ENCODE measurements at places on chromosomes 12 and 14.
A peak's percentile ranks its signal among the peaks of the same experiment; 100 is the strongest.

DNA sequence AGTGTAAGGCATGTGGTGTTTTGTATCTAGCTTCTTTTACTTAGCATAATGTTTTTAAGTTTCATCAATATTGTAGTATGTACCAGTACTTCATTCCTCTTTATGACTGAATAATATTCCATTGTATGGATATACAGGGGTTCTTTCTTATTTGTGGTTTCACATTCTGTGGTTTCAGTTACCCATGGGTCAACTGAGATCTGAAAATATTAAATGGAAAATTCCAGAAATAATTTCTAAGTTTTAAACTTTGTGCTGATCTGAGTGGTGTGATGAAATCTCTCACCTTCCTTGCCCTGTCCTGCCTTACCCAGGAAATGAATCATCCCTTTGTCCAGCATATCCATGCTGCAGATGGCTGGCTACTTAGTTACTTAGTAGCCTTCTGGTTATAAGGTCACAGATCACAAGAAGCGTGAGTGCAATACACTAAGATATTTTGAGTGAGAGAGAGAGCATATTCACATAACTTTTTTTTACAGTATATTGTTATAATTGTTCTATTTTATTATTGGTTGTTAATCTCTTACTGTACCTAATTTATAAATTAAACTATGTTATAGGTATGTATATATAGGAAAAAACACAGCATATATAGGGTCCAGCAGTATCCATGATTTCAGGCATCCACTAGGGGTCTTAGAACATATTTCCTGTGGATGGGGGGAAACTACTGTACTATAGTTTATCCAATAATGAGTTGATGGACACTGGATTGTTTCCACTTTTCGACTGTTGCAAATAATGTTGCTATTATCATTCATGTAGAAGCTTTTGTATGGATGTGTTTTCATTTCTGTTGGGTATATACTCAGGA is 59.6 kb upstream of the LRTM2 start:
- peak; percentile 95 for DNase-seq

DNA sequence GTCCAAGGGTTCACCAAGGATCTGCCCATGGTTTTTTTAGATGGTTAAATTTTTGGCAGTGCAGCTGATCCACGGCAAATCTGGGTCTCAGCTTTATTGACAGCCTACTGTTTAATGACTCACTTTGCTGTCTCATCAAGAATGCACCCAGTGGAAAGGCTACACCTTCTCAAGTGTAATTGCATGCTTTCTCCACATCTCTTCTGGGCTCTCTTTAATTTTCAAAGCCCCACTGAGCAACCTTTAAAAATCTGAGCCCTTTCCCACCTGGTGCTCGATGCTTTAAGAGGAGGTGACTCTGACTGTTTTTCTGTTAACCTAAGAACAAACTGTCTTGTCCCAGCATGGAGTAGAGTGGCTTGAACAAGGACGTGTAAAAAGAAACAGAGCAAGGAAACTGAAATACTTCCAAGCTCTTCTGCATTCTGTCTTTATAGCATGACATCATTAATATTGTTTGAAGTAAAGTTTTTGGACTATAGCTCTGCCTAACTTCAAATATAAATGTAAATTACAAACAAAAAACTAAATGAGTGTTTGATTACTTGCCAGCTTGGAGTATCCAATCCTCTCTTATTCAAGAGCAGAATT is 214.2 kb upstream of the KRR1 start:
- peak; percentile 82 for DNase-seq

DNA sequence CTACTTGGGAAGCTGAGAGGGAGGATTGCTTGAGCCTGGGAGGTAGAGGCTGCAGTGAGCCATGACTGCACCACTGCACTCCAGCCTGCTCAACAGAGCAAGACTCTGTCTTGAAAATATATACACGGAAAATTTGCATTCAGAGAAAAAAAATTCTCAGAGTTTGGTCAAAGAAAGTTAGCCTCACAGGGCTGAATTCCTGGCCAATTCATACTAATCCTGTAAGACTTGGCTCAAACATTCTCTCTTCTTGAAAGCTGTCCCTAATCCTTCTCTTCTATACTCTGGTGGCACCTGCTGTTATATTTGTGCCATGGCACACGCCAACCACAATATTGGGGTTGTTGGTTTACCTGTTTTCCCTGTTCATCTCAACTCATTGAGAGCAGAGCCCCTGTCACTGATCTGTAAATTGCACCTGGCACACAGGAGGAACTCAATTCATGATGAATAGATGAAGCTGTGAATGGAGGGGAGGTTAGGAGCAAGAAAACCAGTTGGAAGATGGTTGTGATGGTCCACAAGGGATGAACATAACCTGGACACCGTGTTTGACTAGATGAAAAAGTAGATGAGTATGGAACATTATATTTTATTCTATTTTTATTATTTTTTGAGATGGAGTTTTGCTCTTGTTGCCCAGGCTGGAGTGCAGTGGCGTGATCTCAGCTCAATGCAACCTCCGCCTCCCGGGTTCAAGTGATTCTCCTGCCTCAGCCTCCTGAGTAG is 36.8 kb upstream of the SPTSSA start:
- DNase-seq, result peak; percentile 27

DNA sequence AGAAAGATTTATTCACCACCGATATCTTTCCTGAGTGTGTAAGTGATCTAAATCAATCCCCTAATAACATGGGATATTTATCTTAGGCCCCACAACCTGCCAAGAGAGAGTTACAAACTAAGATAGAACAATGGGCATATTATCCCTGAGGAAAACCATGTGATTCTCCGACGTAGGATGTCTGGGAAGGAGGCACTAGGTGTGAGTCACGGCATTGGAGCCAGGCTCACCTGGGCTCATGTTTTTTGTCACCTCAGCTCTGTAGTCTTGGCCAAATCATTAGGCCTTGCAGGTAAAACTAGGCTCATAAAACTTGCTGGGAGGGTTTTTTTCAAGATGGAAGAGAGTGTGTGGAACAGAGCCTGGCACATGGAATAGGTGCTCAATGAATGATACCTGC is 129.7 kb upstream of the PLEKHG7 start:
- DNase-seq, result no peak

DNA sequence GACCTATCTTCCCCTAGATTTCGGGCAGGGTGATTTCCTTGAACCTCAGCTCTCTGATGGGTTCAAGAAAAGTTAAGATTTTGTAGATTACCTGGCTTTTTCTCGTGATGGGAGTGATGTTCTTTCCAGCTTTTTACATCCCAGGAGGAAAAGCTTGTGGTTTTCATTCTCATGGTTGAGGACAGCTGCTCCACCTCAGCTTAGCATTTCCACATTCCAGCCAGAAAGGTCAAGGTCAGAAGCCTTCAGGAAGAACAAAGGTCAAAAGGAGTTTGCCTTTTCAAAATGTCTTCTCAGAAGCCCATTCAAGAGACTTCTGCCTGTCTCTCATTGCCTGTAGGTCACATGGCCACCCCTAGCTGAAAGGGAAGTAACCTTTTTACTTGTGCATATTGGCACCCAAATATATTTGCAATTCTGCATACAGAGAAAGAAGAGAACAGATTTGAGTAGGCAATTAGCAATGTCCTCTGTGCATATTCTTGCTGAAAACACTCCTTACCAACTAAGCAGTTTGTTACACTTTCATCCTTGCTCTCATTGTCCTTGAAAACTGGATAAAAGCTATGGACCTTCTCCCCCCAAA is 6.6 kb upstream of the ADGRD1 start:
- DNase-seq, result no peak

- no peak for DNase-seq
Measured at GRCh38 chr12:70660002-70660604, 22.9 kb upstream of the PTPRB start.

DNA sequence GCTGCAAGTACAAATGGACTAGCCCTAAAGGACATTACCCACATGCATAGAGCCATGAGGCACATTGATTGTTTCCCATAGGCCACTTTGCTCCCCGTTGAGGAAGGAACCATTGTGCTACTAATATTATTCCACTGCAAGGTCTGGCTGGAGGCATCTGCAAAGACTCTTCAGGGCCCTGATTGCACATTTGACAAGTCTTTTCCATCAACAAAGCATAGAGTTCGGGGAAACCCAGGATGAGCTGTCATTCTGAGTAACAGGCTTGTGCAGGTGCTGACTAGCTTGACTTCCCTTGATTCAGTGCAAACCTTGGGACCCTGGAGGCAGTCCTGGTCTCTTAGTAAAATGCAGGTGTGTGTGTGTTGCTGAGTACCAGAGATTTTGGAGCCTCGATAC is 73.8 kb downstream of the SUSD6 start:
- peak; percentile 92 for DNase-seq

DNA sequence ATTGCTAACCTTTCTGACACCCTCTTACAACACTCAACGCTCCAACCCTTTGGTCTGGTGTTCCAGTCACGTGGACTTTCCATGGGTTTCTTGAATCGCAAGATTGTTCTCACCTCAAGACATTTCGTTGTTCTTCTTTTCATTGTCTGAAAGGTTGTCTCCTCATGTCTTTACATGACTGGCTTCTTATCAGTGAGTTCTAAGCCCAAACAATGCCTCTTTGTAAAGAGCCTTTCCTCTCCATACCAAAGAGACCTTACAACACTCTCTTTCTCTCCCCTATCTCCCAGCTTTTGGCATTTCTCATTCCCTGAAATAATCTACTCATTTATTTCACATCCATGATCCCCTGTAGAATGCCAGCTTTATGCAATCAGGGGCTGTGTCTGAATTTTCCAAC is 1144.8 kb downstream of the AACS start:
- no peak for DNase-seq

DNA sequence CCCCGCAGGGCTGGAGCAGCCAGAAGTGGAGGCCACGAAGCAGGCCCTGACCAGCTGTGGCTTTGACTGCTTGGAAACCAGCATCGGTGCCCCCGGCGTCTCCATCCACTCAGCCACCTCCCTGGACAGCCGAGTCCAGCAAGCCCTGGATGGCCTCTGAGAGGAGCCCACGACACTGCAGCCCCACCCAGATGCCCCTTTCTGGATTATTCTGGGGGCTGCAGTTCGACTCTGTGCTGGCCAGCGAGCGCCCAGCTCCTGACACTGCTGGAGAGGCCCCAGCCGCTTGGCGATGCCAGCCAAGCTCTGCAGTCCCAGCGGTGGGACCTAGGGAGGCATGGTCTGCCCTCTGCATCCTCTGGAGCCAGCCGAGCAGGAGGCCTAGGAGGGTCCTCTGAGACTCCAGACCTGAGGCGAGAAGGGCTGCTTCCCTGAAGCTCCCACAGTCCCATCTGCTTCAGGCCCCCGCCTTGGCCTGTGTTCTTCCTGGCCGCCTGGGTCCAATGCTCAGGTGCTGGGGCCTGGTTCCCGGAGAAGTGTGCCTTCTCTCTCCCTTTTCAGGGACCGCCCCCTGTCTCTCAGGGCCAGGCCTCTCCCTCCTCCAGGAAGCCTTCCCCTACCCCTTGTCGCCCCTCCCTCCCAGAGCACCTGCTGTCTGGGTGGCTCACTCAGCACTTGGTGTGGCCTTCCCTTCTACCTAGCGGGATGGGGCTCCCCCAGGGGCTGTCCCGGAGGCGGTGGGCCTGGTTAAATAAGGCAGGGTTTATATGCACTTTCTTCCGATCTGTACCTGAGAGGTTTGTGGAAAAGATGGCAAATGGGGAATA is 23.0 kb downstream of the MVK start:
- no peak for DNase-seq

- DNase-seq, result no peak
Measured at GRCh38 chr12:98645572-98646067, 530 bp downstream of the APAF1 start.

DNA sequence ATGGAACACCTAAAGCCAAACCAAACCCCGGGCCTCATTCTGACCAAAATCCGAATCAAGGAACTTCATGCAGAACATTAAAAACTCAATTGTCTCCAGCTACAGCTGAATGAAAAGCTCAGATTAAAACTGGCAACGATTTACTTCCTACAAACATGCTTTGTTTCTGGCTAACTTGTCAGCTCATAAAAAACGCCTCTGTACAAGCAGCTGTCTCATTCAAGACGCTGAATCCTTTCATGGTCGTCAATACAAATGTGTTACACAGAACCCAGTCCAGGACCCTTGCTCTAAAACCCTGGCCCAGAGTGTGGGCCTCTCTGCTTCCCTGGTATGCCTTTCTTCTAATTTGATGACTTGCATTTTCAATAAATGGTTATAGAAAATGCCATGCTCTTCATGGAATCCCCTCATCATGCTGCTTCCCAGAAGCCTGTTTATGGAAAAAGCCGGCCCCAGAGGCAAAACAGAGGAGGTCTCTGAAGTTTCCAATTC is 183.1 kb downstream of the PHLDA1 start:
- DNase-seq, result no peak

DNA sequence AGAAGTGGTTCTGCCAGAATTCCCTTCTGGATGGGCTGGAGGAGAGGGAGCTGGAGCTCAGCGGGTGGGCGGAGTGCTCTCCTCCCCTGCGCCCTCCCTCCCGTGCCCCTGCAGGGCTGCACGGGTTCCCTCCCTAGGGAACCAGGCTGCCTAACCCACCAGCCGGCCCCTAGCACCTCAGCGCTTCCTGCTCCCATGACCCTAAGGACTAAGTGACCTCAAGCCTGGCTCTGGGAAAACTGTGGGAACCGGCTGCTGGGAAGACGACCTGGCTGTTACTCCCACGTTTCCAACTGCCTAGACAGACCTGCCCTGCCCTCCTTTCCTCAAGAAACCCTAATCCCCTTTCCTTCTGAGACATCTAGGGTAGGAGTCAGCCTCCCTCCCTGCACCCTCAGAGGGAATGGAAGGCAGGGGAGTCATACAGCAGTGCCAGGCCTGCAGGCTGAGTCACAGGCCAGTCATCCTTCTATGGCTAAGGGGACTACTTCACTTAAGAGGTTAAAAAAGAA is 31.5 kb downstream of the SLC6A12 start:
- DNase-seq, result peak; percentile 76

DNA sequence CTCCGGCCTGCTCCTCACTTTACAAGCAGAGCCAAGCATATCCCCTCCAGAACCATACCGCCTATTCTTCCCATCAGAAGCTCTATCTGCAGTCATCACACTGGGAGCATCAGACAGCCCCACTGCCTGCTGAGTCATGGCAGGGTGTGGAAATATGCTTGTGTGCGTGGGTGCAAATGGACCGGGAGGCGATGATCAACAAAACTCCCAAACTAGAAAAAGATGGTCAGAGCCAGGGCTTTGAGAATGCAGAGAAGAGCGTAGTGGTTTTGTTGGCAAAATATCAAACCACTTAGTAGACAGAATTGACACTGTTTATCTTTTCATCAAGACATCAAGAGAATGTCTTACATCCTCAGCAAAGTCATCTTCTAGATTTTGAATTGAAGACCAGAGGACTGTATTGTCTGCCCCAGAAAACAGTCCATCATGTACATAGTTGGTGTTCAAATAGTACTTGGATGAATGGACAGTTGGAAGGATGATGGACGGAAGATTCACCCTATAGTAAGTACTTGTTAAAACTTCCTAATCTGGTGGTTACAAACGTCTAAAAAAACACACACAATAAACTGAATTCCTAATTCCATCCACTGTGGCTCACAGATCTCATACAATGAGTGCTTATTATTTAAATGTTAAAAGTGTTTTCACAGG is 54.9 kb downstream of the VWF start:
- peak; percentile 69 for DNase-seq

All from renal cortical epithelial cell (primary cell).